ENCODE measurements at places on chromosomes 4 and X.

- DNase-seq = no peak
Observed at GRCh38 chr4:88251924-88252323, 32.4 kb downstream of the PPM1K start.

- DNase-seq = no peak
Observed at GRCh38 chrX:13498238-13498637, 71.2 kb upstream of the EGFL6 start.

DNA sequence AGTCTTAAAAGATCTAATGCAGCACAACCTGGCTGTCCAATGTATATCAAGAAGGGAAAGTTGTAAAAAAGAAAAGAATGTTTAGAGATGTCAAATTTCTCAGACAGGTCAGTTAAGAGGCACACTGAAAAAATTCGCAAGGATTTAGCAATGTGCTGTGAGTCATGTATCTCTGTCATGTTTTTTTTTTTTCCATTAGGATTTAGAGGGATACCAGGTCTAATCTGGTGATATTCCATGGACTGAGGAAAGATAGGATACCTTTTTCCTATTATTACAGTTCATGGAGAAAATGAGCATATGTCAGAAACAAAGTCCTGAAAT lies 815.4 kb upstream of the PCDH10 start:
- no peak for DNase-seq

- DNase-seq = peak; percentile 45
Observed at GRCh38 chr4:56958111-56958517, 19.3 kb downstream of the NOA1 start.

- DNase-seq = no peak
Observed at GRCh38 chr4:106238820-106239420, 77.1 kb downstream of the TBCK start.

- DNase-seq = no peak
Observed at GRCh38 chr4:185718578-185719499, 93.2 kb downstream of the SORBS2 start.

GRCh38 chrX:94871640-94872039 lies 1197.6 kb downstream of the FAM133A start:
- DNase-seq = no peak

DNA sequence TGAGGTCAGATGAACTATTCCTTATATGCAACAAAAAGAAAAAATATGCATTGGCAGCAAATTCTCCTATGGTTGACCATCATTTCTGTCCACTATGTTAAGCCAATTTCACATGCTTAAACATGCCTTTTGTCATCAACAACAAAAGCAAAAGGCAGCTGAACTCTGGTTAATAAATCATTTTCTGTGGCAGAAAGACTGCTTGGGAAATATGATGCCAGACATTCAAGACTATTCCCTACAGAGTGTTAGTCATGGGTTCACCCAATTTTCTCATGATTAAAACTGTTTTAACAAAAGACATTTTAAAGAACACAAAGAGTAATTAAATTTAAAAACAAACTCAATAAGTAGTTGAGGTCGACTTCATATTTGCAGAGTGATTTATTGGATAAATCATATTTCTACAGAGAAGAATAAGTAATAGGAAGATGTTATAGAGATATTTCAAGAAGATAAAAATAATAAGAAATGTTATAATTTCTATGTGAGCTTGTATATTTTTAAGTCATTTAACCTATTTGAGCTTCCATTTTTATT lies 890.6 kb downstream of the STPG2 start:
- no peak for DNase-seq

GRCh38 chr4:154985673-154986072 lies 204.6 kb downstream of the RBM46 start:
- DNase-seq = no peak

DNA sequence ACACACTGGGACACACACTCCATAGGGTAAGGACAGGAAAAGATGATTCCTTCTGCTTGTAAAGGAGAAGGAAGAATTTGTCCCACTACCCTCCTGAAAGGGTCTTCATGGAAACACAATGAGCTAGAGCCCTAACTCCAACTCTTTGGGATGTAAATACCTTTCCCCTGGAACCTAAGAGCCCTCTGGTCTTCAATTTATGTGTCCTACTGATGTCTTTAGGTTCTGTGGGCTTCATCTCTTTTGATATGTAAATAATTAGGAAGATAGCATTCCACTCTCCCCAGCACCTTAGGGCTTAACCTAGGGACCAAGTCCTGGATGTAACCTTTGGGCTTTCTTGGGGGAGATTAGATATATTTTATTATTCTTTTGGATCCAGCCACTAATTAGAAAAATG lies 38.3 kb downstream of the PF4 start:
- DNase-seq = no peak

DNA sequence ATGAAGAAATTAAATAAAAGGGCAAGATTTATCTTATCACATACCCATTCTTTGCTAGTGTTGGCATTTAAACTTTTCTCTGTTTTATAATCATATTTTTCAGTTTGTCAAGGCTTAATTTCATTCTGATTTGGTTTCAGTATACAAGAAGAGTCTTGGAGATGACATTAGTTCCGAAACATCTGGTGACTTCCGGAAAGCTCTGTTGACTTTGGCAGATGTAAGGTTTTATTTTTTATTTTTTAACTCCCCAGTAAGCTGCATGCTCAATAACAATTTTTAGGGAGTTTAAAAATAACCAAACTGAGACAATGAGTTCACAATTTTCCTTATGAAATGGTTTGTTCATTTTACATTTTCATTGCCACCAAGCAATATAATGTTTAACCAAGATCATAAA lies 39.8 kb downstream of the ANXA3 start:
- no peak for DNase-seq

DNA sequence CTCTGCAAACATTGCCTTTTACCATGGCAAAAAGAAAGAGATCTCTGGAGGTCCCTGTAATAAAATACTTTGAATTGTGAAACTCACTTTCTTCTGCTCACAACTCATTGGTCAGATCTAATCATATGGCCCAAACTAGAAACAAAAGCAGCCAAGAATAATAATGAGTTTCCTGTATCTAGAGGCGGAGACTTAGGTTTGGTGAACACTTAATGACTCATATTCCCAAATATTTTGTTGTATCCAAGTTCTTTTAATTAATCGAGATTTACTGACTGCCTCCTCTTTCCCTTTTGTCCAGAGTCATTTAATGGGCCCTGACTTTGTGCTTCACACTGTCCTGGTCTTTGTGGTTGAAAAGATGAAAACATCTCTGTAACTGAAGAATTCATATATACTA lies 190.6 kb downstream of the CCSER1 start:
- DNase-seq = no peak

- no peak for DNase-seq
Observed at GRCh38 chr4:147839200-147839599, 107.3 kb downstream of the ARHGAP10 start.

DNA sequence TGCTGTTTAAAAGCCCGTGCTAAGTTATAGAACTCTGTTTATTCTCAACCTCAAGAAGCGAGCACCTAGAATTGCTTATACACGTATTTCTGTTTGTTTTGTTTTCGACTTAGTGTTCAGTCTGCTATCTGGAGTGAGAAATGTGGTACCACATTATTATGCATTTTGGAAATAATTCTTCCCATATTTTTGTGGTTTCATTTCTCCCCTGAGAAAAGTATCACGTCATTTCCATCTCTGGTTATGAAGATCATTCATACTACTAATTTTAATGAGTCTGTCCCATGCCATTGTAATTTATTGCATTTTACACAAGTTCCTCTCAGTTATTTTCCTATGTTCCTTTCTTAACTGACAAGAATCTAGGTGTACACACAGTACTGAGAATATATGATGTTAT lies 186.0 kb downstream of the DCHS2 start:
- DNase-seq = no peak

GRCh38 chrX:126339928-126340327 lies 173.8 kb upstream of the DCAF12L2 start:
- no peak for DNase-seq

- no peak for DNase-seq
Observed at GRCh38 chr4:85733798-85734197, 258.8 kb downstream of the ARHGAP24 start.

GRCh38 chr4:32858971-32859370 lies 2138.8 kb downstream of the PCDH7 start:
- DNase-seq = no peak

DNA sequence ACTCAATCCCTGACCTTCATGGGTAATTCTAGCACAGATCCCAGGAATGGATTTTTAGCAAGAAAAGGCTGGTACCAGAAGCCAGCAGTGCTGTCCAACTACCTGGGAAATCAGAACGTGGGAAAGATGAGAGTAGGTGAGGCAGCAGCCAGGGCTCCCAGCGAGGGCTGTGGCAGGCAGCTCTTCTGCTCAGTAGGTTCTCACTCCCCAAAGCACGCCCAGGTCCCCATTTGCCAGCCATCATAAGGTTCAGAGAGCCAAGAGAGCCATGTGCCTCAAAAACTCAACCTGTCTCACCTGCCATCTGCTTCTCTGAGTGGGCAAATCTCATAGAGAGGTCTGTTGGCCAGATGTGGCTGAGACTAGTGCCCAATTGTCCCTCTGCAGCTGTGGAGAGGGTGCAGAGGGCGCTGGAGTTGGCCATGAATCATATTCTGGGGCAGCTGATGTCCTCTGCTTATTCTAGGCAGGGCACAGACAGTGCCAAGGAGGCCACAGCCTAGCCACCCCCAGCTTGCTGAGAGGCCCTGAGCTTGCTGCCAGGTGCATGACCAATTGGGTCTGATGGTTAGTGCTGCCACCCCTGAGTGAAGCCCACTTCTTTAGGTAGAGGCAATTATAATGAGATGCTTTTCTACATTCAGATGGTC lies 81.7 kb upstream of the GATB start:
- DNase-seq = no peak

GRCh38 chrX:105502336-105502735 lies 281.8 kb upstream of the TEX13A start:
- DNase-seq = no peak

DNA sequence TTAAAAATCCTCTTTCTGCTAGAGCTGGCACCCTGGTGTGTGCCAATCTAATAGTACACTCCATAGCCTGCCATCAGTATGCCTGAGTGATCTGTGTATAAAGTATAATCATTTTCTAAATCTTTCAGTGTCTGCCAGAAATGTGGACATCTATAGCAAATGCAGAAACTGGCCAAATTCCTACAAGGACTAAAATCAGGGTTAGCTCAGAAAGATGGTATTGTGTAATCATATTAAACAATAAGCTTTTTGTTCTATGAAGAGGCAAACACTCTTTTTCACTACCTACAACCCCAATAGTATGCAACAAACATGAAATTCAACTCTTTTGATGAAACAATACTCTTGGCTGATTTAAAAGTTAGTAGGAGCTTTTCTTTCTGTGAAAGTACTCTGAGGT lies 7.7 kb upstream of the TXLNG start:
- no peak for DNase-seq

DNA sequence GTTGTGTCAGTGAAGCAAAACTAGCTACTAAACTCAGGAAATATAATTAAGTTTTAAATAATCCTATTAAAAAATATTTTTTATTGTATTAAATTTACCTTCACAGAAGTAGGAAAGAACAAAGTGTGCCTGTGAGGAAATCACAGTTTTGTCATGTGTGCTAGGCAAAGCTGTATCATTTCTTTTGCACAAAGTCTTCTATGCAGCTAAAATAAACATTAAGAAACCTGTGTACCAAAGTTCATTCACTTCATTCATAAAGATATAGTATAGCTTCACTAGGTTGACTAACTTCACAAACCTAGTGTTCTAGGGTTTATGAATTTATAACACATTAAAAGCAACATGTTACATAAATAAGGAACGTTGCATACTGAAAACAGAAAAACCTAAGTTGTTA lies 131.0 kb downstream of the PDS5A start:
- no peak for DNase-seq

DNA sequence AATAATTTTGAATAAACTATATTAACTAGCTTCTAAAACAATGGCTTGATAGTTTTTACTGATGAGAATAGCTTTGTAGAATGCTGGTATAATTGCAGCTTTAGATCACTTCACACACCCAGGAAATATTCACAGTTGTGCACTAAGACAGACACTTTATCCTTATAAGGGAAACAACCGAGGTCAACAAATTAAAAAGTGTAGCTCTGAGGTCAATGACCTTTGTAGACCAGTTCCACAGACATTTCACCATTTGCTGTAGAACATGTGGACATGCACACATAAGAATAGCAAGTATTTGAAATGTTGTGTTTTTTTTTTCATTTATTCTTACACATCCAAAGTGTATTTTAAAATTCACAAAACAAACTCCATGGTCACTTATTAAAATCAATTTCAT lies 76.0 kb upstream of the MCF2 start:
- no peak for DNase-seq

DNA sequence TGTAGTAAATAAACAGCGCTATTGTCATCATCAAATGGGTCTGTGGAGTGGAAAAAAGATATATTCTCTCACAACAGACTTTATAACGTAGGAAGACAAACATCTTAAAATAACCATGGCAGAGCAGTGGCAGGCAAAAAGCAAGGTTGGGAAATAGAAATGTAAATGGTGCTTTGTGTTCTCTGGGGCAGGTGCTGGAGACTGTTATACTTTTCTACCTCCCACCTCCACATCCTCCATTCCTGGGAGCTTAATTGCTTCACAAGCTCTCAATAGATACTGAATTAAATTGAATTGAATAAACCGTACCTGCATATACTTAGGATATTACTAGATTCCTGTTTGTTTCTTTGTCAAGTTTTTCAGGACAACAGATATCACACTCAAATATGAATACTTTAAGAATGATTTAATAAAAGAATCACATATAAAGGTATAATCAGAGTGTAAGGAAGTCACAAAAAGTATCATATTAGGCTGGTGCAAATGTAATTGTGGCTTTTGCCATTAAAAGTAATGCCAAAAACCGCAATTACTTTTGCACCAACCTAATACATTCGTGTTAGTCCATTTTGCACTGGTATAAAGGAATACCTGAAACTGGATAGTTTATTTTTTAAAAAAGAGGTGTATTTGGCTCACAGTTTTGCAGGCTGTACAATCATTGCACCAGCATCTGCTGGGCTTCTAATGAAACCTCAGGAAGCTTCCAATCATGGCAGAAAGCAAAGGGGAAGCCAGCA lies 367.3 kb downstream of the GRIA2 start:
- no peak for DNase-seq

- no peak for DNase-seq
Observed at GRCh38 chr4:182975806-182976205, 58.6 kb upstream of the DCTD start.

- DNase-seq = no peak
Observed at GRCh38 chr4:27974339-27974738, 1113.7 kb downstream of the STIM2 start.

DNA sequence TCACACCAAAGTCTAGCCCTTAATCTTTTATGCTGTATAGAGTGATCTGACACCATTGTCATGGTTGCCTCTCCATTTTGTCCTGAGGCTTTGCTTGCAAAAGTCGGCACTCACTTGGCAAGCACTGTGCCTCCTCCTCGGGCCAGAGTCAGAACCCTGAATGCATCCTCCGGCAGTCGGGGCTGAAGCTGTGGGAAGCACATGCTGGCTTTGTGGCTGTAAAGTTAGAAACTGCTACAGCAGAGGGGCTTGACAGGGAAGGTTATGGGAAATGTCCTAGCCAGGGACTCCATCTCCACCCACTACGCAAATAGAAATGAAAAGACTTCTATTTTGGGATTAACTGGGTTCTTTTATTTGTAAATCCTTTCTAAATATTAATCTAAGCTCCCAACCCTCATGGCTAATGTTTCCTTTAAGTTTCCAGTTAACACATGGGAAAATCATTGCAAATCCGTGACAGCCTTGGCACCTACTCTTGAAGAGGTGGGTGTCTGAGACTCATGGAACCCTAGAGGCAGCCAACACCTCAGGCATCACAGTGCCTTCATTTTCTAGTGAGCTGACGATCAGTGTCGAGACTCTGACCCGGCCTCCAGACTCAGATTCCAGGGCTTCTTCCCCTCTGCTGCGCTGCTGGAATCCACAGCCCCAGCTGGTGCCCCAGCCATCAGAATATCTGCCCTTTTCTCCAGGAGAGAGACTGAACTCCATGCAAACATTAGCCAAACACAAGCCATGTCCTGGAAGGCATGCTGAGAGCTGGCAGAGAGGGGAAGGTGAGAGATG lies 7.9 kb upstream of the CLDN24 start:
- DNase-seq = no peak
